Stimulated activated memory B cell treated with anti-CD40 and anti-IgM and Interleukin-4, amounts not matched to agents 10 μg/mL and 1 μg/mL and 100 μg/mL, for 72 hours (primary cell): ENCODE measurements at places on chromosomes 5 and 9.

DNA sequence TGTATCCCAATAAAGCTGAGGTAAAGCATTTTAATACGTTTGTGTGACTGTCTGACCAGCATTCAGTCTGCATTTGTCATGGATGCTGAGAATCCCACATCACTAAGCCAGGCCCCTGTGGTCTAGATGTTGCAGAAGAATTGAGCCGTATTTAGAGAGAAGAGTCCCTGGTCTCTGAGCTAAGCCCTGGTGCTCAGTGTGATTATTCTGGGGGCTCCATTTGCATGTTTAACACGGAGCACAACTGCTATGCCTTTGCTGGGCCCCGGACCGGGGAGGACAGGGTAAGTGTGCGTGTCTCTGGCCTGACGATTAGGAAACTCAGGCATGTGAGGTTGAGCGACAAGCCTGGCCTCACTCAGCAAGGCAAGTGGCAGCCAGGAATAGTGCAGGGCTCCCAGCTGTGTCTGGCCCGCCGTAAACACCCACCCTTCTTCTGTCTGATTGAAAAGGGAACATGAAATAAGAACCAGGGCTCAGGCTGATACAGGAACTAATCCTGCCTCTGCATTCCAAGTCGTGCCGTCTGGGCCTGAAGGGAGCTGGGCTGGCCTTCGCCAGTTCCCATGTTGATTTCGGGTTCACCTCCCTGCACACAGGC is 22.3 kb downstream of the FAM78A start:
- ATAC-seq, result peak; percentile 42

GRCh38 chr9:97923529-97924108 is 1.3 kb upstream of the TRMO start:
- ATAC-seq, result peak; percentile 52

DNA sequence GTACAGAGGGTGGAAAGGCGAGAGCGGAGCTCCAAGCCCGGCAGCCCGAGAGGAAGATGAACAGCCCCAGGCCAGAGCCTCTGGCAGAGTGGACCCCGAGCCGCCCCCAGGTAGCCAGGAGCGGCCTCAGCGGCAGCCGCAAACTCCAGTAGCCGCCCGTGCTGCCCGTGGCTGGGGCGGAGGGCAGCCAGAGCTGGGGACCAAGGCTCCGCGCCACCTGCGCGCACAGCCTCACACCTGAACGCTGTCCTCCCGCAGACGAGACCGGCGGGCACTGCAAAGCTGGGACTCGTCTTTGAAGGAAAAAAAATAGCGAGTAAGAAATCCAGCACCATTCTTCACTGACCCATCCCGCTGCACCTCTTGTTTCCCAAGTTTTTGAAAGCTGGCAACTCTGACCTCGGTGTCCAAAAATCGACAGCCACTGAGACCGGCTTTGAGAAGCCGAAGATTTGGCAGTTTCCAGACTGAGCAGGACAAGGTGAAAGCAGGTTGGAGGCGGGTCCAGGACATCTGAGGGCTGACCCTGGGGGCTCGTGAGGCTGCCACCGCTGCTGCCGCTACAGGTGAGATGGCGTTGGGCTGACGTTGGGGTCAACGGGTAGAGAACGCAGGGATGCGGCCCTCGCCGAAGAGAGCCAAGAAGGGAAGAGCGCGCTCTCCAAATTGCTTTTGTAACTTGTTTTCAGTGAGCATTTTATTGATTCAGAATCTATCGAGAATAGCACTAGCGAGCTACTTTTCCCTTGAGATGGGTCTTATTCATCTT is at the start of gene PTGER4:
PTGER4 (plus strand) TSS at position 3 of the 769 bp plus-strand sequence. CDS start 1,079 bp downstream, outside the sequence.
- peak; percentile 54 for ATAC-seq

- no peak for ATAC-seq
Measured at GRCh38 chr5:82657033-82657699, 379.0 kb upstream of the RPS23 start.

DNA sequence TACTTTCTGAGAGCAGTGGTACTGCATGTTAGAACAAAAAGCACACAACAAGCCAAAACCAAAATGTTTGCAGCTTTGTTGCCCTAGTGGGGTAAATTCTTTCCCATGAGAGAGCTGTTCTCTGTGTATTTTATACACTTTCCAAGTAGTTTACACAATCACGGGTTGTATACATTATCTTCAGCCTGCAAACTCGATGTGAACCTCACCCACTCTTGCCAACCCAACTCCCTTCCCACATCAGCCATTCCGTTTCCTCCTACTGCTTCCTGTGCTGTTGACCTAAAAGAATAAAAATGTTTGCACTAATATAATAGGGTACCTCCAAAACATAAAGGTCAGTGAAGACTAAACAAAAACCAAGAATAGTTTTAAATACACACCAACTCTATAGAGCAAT is 47.0 kb downstream of the IQGAP2 start:
- no peak for ATAC-seq

DNA sequence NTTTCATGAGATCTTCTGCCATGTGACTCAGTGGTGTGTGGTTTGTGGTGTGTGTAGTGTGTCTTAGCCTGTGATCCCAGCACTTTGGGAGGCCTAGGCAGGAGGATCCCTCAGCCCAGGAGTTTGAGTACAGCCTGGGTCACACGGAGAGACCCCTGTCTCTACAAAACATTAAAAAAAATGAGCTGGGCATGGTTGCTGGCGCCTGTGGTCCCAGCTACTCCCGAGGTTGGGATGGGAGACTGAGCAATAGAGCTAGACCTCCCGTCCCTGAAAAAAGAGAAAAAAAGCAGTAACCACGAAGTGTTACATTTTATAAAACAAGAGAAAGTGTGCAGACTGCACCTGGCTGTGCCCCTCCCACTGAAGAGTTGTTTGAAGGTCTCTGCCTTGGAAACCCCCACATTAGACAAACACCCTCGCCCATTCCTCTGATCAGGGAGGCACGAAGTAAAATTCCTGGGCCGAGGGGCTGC is 21.2 kb upstream of the RNU6ATAC start:
- ATAC-seq, result no peak

DNA sequence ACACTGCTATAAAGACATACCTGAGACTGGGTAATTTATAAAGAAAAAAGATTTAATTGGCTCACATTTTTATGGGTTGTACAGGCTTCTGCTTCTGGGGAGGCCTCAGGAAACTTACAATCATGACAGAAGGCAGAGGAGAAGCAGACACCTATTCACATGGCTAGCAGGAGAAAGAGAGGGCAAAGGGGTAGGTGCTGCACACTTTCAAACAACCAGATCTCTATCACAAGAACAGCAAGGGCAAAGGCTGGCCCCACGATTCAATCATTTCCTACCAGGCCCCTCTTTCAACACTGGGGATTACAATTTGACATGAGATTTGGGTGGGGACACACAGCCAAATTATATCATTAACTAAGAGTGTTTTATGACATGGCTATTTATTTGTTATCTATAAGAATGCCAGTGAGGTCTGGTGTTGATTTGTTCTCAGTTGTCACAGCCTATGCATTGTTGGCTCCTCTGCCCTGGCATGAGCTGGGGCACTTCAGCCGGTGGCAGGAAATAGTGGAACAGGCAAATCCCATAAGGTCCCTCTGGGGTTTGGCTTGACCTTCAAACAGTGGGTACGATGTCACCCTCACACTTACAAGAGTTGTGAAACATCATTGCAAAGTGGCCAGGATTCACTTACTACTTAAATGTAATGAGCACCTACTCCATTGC is 44.1 kb downstream of the SPARC start:
- no peak for ATAC-seq

- ATAC-seq, result no peak
Measured at GRCh38 chr5:150636391-150637244, 3.8 kb upstream of the SYNPO start.

DNA sequence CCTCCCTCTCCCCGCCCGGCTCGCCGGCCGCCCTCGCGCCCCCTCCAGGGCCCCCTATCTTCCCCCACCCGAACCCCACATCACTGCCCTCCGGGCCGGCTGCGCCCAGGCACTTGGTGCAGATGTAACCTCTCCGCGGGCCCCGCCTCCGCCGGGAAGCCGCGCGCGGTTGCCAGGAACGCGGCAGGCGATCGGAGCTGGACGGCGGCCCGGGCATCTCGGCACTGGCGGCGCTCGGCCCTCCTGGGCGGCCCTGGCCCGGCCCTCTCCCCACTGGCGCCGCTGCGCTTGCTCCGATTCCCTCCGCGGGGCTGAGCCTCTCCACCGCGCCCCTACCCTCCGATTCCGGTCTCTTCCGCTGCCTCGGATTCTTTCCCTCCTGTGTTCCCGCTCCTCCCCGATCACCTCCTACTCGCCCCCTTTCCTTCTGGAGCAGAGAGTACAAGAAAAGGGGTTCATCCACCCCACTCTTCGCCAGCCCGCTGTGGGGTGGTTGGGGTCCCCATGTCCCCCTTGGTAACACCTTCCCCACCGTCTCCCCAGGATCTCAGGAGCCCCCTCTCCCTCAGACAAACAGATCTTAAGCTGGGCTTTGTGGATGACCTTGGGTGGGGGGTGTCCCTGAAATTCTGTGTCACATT is 70.6 kb downstream of the C9orf50 start:
- ATAC-seq, result no peak

DNA sequence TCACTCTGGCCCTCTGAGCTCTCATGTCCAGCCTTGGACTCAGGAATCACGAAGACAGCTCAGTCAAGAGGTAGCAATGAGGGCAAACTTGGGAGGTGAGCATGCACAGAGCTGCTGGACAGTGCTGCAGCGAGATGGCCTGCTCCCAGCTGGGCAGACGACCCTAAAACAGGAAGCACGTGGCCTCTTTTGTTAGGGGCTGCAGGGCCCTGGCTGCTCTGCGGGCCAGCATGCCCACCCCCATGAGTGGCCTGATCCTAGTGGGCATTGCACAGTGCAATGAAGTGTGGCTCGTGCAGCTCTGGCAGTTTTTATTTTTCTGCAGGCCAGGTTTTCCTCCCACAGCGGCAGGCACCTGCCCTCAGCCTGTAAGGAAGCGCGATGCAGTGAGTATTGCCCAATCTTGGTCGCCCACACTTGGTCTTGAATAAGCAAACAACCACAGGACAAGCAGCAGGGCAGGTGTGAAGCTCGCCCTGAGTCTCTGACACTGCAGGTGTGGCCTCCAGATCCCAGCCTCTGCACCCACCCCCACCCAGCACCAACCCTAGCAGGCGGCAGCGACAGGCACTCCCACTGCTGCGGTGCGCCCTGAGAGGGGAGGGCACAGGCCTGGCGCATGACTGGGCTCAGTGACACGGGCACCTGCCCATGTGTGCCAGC is 60.8 kb downstream of the SEMA4D start:
- ATAC-seq, result peak; percentile 87

DNA sequence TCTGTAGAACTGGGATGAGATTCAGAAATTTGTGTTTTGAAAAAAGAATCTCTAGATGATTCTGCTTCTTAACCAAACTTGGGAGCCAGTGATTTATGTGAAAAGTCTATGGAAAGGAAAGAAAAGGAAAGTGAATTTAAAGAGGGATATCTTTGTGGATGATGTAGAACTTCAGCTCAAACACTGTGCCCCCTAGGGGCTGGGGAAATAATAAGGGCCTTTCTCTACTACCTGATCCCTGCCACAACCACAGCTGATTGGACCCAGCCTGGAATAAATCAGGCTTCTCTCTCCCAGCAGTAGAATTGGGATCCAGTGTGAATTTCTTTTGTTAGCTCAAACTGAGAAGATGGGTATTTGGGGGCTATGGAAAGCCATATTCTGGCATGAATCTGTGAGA is 155.0 kb downstream of the PRELID2 start:
- ATAC-seq, result no peak

GRCh38 chr9:14797435-14797834 is 74.9 kb upstream of the CER1 start:
- no peak for ATAC-seq

DNA sequence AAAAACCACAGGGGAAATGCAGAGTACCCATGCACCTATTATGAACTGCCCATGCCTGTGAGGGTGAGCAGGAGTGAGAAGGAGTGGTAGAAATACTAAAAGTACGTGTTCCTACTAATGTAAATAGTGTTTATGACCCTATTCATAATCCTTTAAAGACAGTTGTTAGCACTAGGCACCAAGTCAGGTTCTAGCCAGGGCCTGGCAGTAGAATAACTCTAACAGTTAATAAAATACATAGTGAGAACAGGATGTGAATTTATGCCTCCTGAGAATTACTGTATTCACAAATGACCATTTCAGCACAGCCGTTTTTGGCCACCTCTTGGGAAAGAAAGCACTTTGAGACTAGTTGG is 103.2 kb upstream of the TARS1 start:
- ATAC-seq, result no peak

GRCh38 chr5:1795506-1795905 is 4.1 kb downstream of the MRPL36 start:
- no peak for ATAC-seq

- ATAC-seq, result no peak
Measured at GRCh38 chr5:133974142-133974541, 5.7 kb upstream of the C5orf15 start.

GRCh38 chr9:109012009-109012875 is 1.1 kb downstream of the CTNNAL1 start:
- peak; percentile 22 for ATAC-seq
